Fibroblast of pulmonary artery (primary cell): ENCODE measurements at places on chromosomes 2 and 18.
A peak's percentile ranks its signal among the peaks of the same experiment; 100 is the strongest.

DNA sequence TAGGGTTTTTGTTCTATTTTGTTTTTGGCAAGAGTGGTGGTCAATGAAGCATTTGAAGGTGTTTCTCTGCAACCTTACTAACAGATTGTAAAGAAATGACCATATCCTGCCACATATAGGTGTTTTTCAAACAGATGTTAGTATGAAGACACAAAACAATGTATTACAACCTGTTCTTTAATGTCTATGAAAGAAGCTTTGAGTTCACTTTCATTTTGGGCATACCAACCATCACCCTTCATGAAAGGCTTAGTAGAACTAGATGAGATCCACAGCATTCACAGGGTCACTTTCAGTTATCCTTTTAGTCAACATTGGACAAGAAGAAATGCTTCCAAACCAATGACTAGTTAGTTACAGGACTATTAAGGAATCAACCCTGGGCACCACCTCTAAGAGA is 95.1 kb downstream of the EHBP1 start:
- DNase-seq: no peak

DNA sequence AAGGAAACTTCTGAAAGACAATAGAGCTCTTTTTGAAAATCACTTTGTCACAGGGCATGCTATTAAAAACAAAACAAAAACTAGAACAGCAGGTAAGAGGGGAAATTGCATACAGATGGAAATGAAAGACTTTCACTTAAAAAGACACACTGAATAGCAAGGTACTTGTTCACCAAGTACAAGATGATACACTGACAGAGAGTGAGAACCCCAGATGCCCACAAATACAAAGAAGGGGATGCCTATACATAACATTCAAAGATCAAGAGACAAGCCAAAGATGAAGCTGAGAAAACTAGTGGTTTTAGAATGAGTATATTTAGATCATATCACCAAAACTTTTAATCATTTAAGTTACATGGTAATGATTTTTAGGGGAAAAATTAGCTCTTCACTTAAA is 60.7 kb downstream of the ASXL2 start:
- no peak for DNase-seq

DNA sequence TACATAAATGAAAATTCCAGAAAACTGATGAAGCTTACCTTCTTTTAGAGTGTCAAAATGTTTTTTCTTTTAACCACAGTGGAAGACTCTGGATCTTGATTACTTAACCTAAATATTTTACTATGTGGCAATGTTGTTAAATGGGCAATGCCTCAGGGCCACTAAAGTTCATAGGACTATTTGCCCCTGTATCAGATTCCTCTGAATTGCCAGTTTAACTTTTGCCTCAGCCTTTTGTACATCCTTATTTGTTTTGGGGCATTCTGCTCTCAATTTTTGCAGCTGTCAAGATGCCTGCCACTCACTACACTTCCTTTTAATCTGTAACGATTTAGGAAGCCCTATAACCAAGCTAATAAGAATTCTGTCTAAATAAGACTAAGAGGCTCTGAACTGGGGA is 31.7 kb upstream of the SERTAD2 start:
- DNase-seq: peak; percentile 43

- DNase-seq: no peak
These were observed 333.0 kb downstream of the CCDC178 start for GRCh38 chr18:33107511-33107910.

DNA sequence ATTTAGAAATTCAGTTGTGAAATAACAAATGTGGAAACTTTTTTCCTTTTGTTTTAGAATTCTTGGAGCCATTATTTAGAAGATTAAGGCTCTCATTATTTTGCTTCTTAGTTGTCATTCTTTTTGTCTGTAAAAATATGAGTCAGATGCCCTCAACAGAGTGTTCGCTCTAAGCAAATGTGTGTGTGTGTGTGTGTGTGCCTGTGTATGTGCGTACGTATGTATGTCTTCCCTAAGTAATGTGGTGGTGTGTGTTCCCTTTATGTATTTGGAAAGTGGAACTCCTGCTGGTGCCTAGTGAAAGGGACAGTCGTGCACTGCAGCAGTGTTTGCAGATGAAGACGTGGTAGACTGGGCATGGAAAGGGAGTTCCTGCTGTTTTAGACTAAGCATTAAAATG is 27.5 kb downstream of the ZNF407 start:
- DNase-seq: no peak

GRCh38 chr2:199692489-199692888 is 158.5 kb downstream of the FTCDNL1 start:
- DNase-seq: no peak

DNA sequence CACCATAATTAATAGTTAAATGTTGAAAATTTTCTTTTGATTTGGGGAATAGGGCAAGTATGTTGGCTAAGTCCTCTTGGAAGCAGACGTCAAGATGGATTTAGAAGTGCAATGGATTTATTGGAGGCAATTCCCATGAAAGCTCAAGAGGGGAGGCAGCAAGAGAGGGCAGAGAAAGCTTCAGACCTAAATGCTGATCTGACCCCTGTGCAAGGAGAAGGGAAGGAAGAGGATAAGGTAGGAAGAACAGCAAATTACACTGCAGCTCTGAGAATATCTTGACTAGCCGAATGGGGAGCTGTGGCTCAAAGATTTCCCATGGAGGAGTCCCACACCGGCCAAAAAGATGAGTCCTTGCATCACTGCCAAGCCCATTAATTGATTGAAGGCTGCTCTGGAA is 46.9 kb upstream of the ATP8B1 start:
- no peak for DNase-seq

DNA sequence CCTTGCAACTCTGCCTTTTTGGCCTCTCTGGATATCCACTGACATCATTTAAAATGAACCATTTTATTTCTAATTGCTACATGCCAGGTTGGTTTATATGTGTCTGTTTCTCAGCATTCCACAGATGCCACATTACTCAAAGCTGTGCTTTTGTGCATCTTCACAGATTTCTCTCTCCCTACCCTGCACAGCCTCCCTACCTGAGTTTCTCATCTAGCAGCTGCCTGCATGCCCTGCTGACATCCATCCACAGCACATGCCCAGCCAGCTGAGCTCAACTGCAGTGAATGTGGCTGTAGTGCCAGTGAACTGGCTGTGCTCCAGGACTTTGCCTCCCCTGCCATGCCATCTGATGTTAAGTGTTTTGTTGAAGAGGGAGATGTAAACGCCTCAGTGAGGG is 44.5 kb downstream of the PKP4 start:
- no peak for DNase-seq

DNA sequence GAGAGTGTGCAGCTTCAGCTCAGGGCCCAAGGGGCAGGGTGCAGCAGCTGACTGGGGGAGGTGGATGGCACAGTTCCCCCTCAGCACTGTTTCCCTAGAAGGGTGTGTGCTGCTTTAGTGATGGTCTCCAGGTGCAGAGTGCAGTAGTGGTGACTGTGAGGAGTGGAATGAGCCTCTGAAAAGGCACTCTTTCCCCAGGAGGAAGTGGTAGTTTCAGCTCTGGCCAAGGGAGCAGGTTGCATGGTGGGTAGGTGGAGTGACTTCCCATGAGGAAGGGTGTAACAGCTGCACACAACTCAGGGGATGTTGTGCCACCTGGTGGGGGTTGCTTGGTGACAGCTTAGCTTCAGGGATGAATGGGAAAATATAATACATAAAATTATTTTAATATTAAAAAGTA is 251.5 kb upstream of the NXPH2 start:
- DNase-seq: peak; percentile 1

- peak; percentile 94 for DNase-seq
These were observed 171.2 kb downstream of the TMEM247 start for GRCh38 chr2:46650556-46651001.

DNA sequence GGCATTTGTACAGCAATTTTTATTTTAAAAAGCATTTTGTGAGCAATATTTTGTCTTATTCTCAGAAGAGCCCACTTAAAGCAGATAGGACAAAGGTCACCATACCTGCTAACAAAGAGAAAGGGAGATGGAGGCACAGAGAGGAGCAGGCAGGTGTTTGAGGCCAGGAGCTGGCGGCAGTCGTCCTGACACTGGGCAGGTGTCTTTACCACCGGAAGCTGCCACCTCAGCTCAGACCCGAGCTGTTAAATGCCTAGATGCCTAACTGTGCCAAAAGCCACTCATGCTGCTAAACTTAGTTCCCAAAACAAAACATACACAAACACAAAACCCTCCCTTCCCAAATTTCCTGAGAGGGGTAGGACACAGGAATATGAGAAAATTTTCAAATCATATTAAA is 120.9 kb downstream of the CNTNAP5 start:
- DNase-seq: no peak

DNA sequence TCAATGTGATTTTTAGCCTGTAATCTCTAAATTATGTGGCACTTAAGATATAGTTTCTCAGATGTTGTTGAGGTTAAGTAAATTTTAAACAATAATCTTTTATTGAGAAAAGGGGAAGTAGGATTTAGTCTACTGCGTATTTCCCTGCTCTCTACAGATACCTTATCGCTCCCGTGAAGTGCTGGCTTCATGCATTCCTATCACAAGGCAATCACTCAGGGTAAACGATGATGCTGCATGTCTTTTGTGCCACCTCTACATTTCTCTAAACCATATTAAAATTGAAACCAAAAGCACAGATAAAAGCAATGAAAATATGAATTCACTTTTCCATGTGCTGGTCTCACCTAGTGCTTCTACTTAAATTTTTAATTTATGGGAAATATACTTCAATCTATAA is 14.4 kb upstream of the RPE start:
- DNase-seq: no peak

DNA sequence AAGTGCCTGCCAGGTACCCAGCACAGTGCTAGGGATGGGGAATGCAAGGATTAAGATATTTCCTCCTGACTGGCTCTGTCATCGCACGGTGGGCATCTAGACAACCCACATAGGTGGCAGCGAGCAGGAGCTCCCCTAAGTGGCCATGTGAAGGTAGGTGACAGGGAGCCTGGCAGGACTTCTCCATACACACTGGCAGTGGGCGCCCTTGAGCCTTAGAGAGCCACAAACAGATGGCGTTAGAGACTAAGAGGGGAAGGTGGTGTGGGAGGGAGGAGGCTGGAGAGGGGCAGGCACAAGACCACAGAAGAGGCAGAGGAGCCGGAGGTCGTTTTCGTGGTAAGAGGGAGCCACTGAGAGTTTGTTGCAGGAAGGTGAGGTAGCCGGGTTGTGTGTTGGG is 15.2 kb downstream of the PRELID3A start:
- DNase-seq: no peak

GRCh38 chr2:70887550-70888246 is 48.0 kb upstream of the ATP6V1B1 start:
- no peak for DNase-seq

- DNase-seq: no peak
These were observed 137.1 kb downstream of the LCLAT1 start for GRCh38 chr2:30584116-30584515.

- peak; percentile 7 for DNase-seq
These were observed 88.4 kb downstream of the DSEL start for GRCh38 chr18:67428158-67428557.

DNA sequence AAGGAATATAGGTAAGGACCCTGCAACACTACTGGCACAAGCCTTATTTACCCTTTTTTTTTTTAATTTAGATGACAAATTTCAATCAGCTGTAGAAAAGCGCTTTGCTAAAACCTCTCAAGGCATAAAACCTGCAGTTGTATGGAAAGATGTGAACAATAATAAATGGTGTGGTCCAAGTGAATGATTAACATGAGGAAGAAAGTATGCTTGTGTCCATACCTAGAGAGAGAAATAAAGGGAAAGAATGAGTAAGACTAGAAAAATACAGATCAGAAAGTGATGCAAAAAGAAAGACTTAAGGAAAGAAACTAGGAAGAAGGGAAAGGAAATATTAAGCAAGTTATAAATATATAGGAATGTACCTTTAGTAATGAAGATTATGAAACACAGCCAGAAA is 119.2 kb upstream of the SCN7A start:
- no peak for DNase-seq

GRCh38 chr2:189441709-189442074 is 418 bp downstream of the WDR75 start:
- DNase-seq: no peak

DNA sequence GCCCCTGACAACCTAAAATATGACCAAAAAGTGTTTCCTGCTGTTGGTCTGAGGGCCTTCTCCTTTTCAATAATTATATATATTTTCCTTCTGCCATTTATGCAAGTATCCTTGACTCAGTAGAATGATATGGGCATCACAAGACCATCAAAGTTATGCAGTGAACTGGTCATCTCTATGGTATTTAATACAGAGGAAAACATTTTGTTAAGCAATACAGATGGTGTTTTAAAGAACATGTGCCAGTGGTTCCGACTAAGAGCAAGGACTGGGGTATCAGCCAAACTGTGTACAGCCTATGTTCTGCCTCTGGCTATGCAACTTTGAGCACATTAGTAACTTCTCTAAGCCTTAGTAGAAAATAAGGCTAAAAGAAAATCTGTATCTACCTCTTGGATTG is 179.0 kb downstream of the TRABD2A start:
- DNase-seq: peak; percentile 53

DNA sequence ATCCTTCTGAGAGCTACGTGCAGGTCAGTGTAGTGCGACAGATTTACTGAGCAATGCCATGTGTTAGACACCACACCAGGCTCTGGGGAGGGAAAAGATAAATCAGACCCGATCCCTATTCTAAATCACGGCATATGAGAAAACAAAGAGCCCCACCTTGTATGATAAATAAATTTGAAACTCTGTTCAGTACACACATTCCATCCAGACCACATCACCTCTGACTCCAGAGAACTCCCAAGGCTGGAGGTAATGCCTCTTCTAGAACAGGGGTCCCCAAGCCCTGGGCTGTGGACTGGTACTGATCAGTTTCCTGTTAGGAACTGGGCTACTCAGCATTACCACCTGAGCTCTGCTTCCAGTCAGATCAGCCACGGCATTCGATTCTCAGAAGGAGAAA is 77.3 kb downstream of the QPCT start:
- DNase-seq: no peak

- DNase-seq: no peak
These were observed 183.8 kb upstream of the CTAGE1 start for GRCh38 chr18:22601481-22601880.

- peak; percentile 77 for DNase-seq
These were observed 130.5 kb downstream of the PXDN start for GRCh38 chr2:1613731-1614354.

- no peak for DNase-seq
These were observed 139.4 kb downstream of the MTCL1 start for GRCh38 chr18:8844721-8845148.

DNA sequence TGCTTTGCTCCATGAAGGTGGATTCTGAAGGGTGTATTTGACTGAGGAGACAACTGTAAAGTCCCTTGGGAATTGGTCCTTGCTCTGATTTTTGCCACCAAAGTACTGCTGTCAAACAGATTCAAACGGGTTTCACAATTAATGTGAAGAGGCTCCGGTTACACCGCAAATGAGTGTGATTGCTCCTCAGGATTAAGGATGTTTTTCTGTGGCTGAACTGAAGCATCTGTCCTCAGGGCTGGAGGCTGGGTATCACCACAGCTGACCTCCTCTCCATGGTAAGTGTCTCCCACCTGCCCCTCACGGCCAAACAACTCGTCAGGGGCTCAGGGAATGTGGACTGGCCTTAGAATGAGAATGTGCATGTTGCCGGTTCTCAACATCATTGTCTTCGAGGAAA is 130.4 kb upstream of the NDUFV2 start:
- no peak for DNase-seq
